Upper lobe of left lung (tissue), 6 donors: ENCODE measurements at places on chromosomes 3 and 15. TPM values are rescaled to one million over a fixed set of nuclear protein-coding genes. Genes with fewer than 3 reads are reported as not detected.
A peak's percentile ranks its signal among the peaks of the same experiment; 100 is the strongest.

GRCh38 chr3:150544726-150545125 lies 1.6 kb downstream of the SERP1 start:
- peaks cover 3% of the 10 kb centered on the region for H3K36me3 ChIP-seq
- no peak for DNase-seq
- peaks cover 55% of the 10 kb centered on the region for H3K4me1 ChIP-seq

- H3K4me1 ChIP-seq: peaks cover 6% of the 10 kb centered on the region
- no peaks in the 10 kb centered on the region for H3K27me3 ChIP-seq
- H3K36me3 ChIP-seq: no peaks in the 10 kb centered on the region
- no peak for DNase-seq
- no peak overlapping the region for H3K27ac ChIP-seq
These were observed 329.2 kb downstream of the PTPRG start for GRCh38 chr3:61890586-61890985.

DNA sequence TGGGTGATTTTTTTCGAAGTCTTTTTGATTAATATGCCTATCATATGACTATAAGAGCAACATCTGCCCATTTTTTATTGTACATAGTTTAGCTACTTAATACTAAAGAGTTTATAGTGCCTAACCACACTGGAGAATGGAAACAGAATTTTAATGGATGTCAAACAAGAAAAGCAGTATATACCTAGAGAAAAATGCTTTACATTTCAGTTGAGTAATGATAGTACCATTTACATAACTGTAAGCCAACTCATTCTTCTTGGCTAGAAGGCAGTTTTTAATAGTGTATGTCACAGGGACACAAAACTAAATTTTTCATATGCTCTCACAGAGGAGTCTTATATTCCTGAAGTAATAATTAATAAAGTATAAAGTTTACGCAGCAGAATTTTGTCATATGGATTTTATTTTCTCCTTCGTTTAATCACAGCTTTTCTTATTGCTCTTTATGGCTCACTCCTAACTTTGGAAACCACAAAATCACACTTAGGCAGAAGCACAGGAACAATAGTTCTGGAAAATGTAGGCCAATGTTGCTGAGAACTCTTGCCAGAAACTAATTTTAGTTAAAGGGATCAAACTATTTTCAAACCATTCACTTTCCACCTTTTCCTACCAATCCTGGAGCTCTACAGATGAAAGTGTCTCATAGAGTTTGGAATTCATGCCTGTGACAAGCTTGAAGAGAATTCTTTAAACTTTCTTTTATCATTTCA lies 243.6 kb downstream of the ZIC1 start:
- H3K4me3 ChIP-seq: no peak overlapping the region
- no peak for DNase-seq
- H3K36me3 ChIP-seq: no peaks in the 10 kb centered on the region
- no peak overlapping the region for H3K27ac ChIP-seq

DNA sequence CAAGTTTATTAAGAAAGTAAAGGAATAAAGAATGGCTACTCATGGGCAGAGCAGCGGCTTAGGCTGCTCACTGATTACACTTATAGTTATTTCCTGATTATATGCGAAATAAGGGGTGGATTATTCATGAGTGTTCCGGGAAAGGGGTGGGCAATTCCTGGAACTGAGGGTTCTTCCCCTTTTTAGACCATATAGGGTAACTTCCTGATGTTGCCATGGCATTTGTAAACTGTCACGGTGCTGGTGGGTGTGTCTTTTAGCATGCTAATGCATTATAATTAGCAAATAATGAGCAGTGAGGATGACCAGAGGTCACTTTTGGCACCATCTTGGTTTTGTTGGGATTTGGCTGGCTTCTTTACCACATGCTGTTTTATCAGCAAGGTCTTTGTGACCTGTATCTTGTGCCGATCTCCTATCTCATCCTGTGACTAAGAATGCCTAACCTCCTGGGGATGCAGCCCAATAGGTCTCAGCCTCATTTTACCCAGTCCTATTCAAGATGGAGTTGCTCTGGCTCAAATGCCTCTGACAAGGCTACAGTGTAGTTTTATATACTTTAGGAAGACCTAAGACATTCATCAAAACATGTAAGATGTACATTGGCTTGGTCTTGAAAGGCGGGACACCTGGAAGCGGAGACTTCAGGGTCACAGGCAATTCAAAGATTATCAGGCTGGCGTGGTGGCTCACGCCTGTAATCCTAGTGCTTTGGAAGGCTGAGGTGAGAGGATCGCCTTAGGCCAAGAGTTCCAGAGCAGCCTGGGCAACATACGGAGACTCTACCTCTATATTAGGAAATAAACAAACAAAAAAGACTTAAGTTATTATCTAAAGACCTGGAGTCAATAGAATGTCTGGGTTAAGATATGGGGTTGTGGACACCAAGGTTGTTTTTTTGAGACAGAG lies 3.2 kb upstream of the BLOC1S6 start:
- peaks cover 21% of the 10 kb centered on the region for H3K4me1 ChIP-seq
- no peaks in the 10 kb centered on the region for H3K36me3 ChIP-seq
- no peak overlapping the region for H3K27ac ChIP-seq
- no peak overlapping the region for H3K4me3 ChIP-seq

IL16 gene
- 18.9 TPM for total RNA-seq

GRCh38 chr3:64174328-64174727 lies 50.9 kb downstream of the PRICKLE2 start:
- H3K36me3 ChIP-seq: no peaks in the 10 kb centered on the region
- no peak overlapping the region for H3K27ac ChIP-seq
- H3K4me3 ChIP-seq: no peak overlapping the region
- no peaks in the 10 kb centered on the region for H3K27me3 ChIP-seq
- H3K4me1 ChIP-seq: no peaks in the 10 kb centered on the region

GRCh38 chr3:42762046-42762724 lies 10.9 kb downstream of the CCDC13 start:
- H3K36me3 ChIP-seq: no peaks in the 10 kb centered on the region
- peak; percentile 65 for DNase-seq
- no peaks in the 10 kb centered on the region for H3K27me3 ChIP-seq
- H3K4me1 ChIP-seq: peaks cover 12% of the 10 kb centered on the region

- no peaks in the 10 kb centered on the region for H3K36me3 ChIP-seq
- H3K4me1 ChIP-seq: peaks cover 2% of the 10 kb centered on the region
- DNase-seq: no peak
- H3K27me3 ChIP-seq: no peaks in the 10 kb centered on the region
- no peak overlapping the region for H3K4me3 ChIP-seq
These were observed 175.9 kb downstream of the PDZRN3 start for GRCh38 chr3:73448761-73449301.

- H3K4me1 ChIP-seq: peaks cover 5% of the 10 kb centered on the region
- H3K36me3 ChIP-seq: no peaks in the 10 kb centered on the region
- DNase-seq: no peak
- no peak overlapping the region for H3K4me3 ChIP-seq
- H3K27me3 ChIP-seq: no peaks in the 10 kb centered on the region
- H3K27ac ChIP-seq: peak overlapping the region; percentile 45
These were observed 29.7 kb downstream of the SEMA7A start for GRCh38 chr15:74403991-74404563.

HTR3E gene
- total RNA-seq: not detected

GRCh38 chr15:57109005-57109404 lies 190.6 kb downstream of the TCF12 start:
- no peak overlapping the region for H3K27ac ChIP-seq
- H3K4me1 ChIP-seq: no peaks in the 10 kb centered on the region
- no peak overlapping the region for H3K4me3 ChIP-seq
- H3K36me3 ChIP-seq: no peaks in the 10 kb centered on the region
- DNase-seq: no peak

DNA sequence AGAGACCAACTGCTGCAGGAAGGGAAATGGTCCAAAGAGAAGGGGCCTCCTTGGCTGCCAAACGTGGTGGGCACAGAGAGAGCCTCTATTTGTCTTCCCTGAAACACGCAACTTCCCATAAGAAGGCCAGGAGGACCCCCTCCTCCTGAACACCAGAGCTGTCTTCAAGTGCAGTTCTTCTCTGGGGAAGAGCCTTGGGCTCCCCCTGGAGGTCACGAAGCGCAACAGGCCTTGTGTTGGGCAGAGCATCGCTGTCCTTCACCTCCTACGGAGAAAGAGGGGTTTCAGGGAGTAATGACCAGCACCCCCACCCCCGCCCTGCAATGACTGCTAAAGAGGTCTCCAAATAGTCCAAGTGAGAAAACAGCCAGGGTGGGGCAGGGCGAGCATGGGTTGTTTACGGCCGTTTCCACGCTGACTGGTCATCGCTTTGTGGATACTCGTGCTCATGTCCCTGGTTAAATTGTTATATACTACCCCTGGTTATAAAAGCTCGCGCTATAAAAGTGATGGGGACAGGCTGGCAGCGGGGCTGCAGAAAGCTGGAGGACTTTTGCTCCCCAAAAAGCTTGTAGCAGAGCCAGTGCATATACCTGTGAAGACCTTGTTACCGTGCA lies 397.5 kb upstream of the ATP10A start:
- no peaks in the 10 kb centered on the region for H3K27me3 ChIP-seq
- H3K4me1 ChIP-seq: no peaks in the 10 kb centered on the region
- H3K36me3 ChIP-seq: no peaks in the 10 kb centered on the region
- H3K4me3 ChIP-seq: no peak overlapping the region
- H3K27ac ChIP-seq: no peak overlapping the region
- no peak for DNase-seq

DNA sequence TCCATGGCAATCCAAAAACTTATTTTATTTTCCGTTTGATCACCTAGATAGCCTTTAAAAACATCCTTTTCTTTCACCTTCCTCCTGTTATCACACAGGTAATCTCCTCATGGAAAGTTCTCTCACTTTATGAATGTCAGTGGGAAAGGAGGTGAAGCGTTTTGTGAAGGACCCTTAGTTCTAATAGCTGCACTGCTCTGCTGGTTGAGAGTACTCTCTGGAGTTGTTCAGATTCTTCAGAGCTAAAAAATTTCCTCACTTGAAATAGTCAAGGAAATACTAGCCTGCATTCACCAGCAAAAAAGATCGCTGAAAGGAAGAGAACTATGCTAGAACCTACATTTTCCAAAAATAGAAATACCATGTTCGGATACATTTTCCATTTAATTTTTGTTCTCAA lies 934.9 kb downstream of the VGLL3 start:
- no peak overlapping the region for H3K27ac ChIP-seq
- H3K4me3 ChIP-seq: no peak overlapping the region
- no peaks in the 10 kb centered on the region for H3K27me3 ChIP-seq
- H3K4me1 ChIP-seq: no peaks in the 10 kb centered on the region

GRCh38 chr3:53083521-53083920 lies 37.6 kb upstream of the SFMBT1 start:
- no peak overlapping the region for H3K27ac ChIP-seq
- H3K27me3 ChIP-seq: no peaks in the 10 kb centered on the region
- peak; percentile 63 for DNase-seq
- H3K36me3 ChIP-seq: peaks cover 17% of the 10 kb centered on the region
- no peak overlapping the region for H3K4me3 ChIP-seq

DNA sequence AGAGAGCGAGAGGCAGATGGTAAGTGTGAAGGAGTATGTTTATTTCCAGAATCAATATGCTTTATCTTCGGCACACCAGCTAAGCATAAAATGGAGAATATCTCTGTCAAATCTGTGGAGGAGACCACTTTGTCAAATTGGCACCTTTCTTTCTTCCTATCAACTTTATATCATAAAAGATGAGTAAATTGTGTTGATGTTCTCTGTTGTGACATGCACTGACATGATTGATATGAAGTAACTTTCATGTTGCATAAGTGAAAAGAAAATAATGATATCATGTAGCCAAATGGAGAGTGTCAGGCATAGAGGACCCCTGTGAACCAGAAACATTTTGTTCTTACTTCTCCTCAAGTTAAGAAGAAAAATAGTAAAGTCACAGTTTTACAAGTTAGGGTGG lies 753.8 kb downstream of the ZNF385D start:
- no peak overlapping the region for H3K4me3 ChIP-seq
- no peaks in the 10 kb centered on the region for H3K4me1 ChIP-seq
- no peaks in the 10 kb centered on the region for H3K36me3 ChIP-seq
- no peak overlapping the region for H3K27ac ChIP-seq

DNA sequence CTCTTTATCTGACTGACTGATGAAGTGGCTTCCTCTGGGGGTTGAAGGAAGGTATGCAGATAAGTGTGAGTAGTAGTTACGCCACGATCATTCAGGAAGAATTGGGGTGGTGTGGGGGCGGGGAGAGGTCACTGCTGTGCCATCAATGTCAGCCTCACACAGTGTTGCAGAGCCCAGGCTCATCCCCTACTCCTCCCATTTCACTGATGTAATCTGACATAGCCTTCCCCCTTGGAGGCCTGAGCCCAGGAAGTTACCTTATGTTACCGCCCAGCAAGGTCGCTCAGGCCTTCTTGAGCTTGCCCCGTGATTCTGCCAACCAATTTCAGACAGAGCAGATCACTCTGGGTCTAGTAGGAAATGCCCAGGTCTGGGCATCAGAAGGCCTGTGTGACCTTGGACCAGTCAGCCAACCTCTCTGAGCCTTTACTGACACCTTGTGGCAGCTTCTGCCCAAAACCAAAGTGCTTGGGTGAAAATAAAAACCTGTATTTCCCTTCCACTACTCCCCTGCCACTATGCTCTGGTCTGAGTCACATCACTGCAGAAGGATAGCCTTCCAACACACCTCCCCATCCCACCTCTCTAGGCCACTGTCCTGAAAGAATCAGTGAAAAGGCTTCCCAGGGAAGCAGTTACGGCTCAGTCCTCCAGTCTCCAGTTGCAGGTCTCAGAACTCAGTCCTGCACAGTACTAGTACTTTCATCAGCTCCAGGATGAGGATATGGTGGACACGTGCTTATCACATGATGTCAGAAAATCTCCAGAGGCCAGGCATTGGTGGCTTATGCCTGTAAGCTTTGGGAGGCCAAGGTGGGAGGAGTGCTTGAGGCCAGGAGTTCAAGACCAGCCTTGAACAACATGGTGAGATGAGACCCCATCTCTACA lies 28.1 kb upstream of the INSYN1 start:
- no peak for DNase-seq
- no peak overlapping the region for H3K27ac ChIP-seq
- H3K36me3 ChIP-seq: no peaks in the 10 kb centered on the region

ZIC1 gene
- total RNA-seq: not detected

DNA sequence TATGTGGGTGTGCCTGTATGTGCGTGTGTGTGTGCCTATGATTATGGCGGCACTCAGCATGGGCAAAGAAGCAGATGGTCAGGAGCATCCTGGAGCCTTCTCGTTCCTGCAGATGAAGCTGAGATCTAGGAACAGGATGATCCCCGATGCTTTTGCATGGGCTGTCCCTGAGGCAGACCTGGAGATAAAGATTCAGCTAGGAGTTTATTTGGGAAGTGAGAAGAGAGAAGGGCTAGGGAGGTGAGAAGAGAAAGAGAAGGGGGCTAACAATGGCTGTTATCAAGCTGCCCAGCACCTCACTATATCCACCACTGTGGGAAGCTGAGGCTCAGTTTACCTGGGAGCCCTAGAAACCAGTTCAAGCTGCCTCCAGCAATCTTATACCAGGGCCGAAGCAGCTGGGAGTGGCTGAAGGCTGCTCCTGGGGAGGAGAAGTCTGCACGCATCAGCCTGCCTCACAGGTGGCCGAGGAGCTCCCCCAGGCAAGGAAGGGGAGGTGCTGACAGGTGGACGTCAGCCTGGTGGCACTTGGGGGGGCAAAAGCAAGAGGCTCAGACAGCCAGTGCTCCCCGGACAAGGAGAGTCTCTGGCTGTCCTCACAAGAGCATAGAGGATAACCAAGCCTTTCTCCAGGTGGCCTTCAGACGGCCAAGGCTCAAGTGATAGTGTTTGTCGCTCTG lies 94.0 kb upstream of the IQSEC1 start:
- H3K4me3 ChIP-seq: no peak overlapping the region
- H3K36me3 ChIP-seq: no peaks in the 10 kb centered on the region
- no peaks in the 10 kb centered on the region for H3K27me3 ChIP-seq
- no peak overlapping the region for H3K27ac ChIP-seq

- H3K27ac ChIP-seq: no peak overlapping the region
- DNase-seq: peak; percentile 59
- H3K36me3 ChIP-seq: no peaks in the 10 kb centered on the region
These were observed 90.2 kb downstream of the LINGO1 start for GRCh38 chr15:77542491-77543001.

DTX3L gene
- total RNA-seq: 53.7 TPM

CLASP2 gene
- total RNA-seq: 41.2 TPM

GPR149 gene
- not detected for total RNA-seq

ACSBG1 gene
- 3.0 TPM for total RNA-seq

COL7A1 gene
- 3.4 TPM for total RNA-seq

FBXL2 gene
- 5.6 TPM for total RNA-seq

TIMP4 gene
- 4.7 TPM for total RNA-seq
